ENCODE measurements at places on chromosomes 16 and 17.

DNA sequence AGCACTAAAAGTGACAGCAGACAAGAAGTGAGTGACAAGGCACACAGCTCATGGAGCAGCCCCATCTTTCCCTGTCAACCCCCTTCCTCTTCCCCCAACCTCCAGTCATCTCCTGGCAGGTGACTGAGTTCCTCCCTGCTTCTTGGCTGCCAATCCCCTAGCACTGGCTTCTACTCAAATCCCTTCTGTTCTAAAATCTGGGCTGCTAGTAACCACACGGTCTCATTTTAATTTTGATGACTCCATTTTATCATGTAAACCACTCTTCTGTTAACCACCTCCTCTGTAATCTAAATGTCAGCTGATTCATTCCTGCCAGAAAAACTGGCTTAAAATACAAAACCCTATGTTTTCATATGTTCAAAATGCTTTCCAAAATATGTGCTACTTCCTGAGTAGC lies 419.8 kb upstream of the MON1B start:
- no peak for DNase-seq

DNA sequence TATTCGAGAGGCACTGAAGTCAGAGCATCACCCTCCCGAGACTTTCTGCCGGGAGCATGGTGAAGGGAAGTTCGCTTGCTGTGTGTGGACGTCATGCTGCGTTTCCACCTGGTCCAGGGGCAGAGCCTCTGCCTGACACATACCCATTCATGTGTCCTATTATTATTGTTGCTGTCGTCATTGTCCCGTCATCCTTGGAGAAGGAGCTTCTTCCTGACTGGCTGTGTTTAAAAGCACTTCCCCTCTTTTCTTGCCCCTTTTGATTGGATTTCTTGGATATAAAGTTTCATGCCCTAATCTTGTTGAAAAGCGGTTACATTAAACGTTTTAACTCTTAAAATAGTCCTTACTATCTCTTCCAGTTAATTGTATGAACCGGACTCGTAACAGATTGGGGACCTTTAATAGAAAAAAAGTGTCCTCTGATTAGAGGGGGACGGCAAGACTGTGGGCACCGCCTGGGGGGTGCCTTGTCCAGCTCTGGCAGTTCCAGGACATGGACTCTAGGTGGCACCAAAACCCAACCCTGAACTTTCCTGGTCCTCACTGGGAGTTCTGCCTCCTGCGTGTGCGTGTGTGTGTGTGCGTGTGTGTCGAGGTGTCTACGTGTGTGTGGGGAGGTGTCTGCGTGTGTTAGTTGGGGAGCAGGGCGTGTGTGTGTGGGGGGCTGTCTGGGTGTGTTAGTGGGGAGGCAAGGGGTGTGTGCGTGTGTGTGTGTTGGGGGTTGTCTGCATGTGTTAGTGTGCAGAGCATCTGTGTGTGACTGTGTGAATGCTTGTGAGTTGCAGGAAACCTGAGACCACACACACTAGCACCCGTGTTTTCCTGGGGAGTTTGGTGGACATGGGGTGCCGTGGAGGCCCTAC lies 133.3 kb upstream of the CIBAR2 start:
- DNase-seq: peak; percentile 12

GRCh38 chr16:65967376-65967775 lies 399.1 kb upstream of the CDH5 start:
- no peak for DNase-seq

- no peak for DNase-seq
These were observed 116.4 kb downstream of the NPIPB5 start for GRCh38 chr16:22627043-22627442.

- no peak for DNase-seq
These were observed 86.8 kb downstream of the NTN1 start for GRCh38 chr17:9108146-9108545.

DNA sequence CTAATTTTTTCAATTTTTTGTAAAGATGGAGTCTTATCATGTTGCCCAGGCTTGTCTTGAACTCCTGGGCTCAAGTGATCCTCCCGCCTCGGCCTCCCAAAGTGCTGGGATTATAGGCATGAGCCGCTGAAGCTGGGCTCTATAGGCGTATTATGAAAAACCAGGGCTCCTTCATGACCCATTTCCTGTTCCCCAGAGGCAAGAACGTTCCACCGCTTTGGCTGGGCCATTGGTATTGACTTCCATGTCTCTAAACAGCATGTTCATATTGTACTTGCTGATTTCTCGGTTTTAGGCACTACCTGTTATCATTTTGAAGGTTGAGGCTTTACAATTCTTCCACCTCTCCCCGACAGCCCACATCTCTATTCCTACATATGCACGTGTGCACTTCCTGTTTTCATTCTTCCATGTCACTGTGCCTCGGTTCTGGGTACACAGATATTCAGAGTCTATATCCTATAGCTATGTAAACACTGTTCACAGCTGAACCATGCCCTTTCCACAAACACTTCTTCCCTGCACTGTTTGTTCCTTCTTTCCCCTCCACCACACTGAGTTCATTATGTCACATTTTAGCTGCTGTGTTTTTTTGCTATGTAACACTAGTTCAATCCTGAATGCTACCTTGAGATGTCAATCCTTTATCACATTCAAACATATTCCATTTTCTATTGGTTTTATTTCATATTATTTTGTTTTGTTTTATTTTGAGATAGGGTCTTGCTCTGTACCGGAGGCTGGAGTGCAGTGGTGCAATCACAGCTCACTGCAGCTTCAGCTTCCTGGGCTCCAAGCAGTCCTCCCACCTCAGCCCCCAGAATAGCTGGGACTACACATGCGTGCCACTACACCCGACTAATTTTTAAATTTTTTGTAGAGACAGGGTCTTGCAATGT lies 16.8 kb upstream of the MAPK3 start:
- no peak for DNase-seq

DNA sequence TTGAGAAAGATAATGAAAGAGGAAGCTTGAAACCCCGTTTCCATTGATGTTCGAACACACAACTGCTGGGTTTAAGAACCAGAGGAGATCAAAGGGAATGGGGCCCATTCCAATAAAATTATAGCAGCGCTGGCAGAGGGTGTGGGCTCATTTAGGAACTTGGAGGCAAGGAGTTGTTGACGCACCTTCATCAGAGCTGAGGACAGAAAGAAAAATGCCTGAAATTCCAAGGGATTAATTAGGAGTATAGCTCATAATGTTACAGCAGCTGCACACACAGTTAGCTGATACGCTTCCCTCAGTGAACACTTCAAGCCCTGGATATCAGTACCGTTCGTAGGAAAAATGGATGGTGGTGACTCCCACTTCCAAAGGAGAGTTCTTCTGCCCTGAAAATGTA lies 127.2 kb downstream of the AXIN2 start:
- DNase-seq: no peak

DNA sequence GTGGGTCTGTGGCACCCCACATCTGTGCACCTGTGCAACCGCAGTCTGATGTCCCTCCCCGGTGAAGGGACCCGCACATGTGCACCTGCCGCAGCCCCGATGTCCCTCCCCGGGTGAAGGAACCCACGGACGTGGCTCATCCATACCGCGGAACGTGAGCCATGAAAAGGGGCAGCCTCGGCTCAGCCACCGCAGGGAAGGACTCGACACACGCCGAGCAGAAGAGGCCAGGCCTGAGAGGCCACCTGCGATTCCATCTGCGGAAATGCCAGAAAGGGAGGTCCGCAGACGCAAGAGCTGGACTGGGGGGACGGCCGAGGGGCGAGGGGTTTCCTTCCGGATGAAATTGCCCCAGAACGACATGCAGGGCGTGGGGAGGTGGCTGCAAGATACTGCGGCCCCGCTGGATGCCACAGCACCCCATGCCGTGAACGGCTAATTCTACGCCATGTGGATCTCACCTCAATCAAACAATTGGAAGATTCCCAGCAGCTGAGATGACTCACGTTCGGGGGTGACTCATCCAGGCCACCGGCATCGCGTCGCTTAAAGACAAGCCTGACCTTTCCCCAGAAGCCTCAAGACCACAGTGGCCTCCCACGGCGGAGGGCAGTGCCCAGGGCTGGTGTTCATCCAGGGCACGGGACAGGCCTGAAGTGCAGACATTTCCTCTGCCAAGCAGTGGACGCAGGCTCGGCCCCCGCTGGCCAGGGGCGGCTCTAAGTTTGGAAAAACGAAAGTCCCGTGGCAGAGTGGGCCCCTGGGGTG lies 21.0 kb downstream of the SOX8 start:
- DNase-seq: peak; percentile 77

DNA sequence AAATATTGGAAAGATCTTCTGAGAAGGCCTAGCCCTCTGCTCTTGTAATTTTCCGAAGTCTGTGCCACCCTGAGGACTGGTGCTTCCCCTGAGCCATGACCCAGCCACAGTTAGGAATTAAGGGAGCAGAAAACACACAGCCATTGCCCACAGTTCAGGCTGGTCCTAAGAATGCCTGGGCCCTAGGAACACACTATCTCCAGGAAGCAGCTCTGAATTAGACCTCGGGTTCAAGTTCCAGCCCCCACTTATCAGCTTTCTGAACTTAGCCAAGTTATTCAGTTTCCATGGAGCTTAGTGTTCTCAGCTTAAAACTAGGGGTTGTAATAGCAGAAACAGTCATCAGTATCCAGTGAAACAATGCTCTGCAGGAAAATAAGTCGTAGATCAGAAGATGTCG lies 56.0 kb downstream of the CDH13 start:
- DNase-seq: no peak

GRCh38 chr16:35909351-35909954 lies 2450.0 kb downstream of the TP53TG3F start:
- no peak for DNase-seq

DNA sequence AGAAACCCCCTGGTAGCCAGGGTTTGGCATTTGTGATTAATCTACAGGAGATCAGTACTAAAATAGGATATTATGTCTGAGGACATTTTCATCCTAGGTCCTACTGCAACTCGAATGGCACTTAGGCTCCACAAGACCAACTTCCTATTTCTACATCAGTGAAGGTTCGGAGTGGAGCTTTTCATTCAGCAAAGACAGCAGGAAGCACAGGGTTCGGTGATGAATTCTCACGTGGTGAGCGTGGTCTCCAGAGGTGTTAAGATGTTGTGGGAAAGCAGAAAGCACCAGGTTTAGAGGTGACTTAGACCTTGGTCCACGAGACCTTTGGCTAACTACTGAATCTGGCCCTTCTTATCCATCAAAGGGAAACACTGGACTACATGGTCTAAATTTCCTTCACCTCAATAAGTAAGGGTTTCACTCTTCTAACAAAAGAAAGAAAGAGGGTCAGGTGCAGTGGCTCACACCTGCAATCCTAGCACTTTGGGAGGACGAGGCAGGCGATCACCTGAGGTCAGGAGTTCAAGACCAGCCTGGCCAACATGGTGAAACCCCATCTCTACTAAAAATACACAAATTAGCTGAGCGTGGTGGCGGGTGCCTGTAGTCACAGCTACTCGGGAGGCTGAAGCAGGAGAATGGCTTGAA lies 13.9 kb upstream of the HELZ start:
- no peak for DNase-seq

- no peak for DNase-seq
These were observed 591.7 kb downstream of the MAF start for GRCh38 chr16:79008869-79009179.

DNA sequence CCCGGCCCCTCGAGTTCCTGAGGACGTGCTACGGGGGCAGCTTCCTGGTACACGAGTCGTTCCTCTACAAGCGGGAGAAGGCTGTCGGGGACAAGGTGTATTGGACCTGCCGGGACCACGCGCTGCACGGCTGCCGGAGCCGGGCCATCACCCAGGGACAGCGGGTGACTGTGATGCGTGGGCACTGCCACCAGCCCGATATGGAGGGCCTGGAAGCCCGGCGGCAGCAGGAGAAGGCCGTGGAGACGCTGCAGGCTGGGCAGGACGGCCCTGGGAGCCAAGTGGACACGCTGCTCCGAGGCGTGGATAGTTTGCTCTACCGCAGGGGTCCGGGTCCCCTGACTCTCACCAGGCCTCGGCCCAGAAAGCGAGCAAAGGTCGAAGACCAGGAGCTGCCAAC lies 21.4 kb downstream of the FLYWCH1 start:
- no peak for DNase-seq

DNA sequence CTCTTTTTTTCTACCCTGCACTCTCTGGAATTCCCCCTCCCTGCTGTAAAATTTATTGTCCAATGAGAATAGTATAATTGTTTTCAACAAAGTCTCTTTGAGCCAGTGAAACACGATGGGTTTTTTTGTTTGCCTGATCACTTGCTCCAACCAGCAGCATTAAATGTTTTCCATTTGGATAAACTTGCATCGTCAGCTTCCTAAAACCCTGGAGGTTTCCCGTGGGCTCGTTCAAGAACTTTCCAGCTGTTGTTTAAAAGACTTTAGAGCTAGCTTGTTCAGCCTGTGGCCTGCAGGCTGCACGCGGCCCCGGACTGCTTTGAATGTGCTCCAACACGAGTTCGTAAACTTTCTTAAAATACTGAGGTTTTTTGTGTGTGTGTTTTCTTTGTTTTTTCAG lies 14.9 kb downstream of the NAGPA start:
- DNase-seq: no peak

- DNase-seq: no peak
These were observed 35.4 kb upstream of the ARL6IP1 start for GRCh38 chr16:18836702-18837101.

GRCh38 chr16:63289834-63290460 lies 1253.7 kb upstream of the CDH8 start:
- no peak for DNase-seq

- DNase-seq: no peak
These were observed 13.3 kb upstream of the CSNK2A2 start for GRCh38 chr16:58211245-58211644.

GRCh38 chr16:1042866-1043265 lies 29.7 kb upstream of the SSTR5 start:
- DNase-seq: no peak

DNA sequence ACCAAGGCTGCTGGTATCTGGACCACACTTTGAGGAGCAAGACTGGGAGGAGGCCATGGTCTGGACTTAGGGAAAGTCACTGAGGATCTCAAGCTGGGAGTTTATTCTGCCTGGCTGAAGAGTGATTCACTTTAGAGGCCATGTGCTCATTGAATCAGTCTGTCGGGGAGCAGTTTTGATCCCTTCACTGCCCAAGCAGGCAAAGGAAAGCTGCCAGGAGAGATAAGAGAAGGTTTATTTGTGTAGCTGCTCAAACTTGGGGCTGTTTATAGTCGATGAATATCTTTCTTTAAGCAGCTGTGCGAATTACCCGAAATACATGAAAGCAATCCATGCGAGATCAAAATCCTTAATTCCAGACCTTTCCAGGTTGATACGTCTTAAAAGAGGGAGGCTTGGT lies 544.4 kb upstream of the EEF2KMT start:
- DNase-seq: no peak

GRCh38 chr16:11689031-11689840 lies 21.0 kb downstream of the SNN start:
- no peak for DNase-seq

- DNase-seq: no peak
These were observed 762 bp upstream of the RBL2 start for GRCh38 chr16:53433509-53433908.

- no peak for DNase-seq
These were observed 1.2 kb upstream of the FOXF1 start for GRCh38 chr16:86508947-86509758.

Data from stimulated activated CD8-positive, alpha-beta memory T cell treated with anti-CD3 and anti-CD28 coated beads, Interleukin-4, amount 100 ng/mL, for 4 hours (primary cell).